NCI-H774 (cell line): ENCODE measurements at places on chromosomes 13 and 19.

DNA sequence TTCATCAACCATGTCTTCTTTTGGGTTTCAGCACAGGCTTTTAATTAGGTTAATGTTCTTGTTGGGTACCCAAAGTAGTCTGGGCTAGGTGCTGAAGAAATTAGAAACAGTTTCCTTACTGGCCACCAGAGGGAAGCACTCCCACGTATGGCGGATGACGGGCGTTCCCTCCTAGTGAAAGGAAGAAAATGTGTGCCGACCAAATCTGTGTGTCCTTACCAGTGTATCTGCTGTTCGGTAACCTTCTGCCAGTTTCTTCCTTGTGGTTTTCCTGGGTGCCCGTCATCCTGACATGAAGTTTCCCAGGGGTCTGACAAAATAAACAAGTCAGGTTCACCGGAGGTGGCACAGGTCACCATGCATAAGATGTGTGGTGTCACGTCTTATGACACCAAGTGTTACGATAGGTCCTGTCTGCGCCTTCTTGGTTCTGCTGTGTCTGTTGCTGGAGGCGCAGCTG is 6.0 kb upstream of the WDR88 start:
- peak; percentile 42 for DNase-seq

DNA sequence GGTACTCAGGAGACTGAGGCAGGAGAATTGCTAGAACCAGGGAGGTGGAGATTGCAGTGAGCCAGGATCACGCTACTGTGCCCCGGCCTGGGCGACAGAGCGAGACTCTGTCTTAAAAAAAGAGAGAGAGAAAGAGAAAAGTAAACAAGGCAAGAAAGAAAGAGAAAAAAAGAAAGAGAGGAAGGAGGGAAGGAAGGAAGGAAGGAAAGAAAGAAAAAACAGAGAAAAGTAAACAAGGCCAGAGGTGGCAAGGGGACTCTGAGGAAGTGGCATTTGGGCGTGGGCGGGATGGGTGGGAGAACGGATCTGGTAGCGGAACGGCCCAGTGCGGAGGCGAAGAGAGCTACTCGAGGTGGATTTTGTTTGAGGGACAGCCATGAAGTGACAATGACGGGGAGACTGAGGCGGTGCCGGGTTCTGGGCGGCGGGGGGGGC is 7.5 kb upstream of the ARRDC2 start:
- DNase-seq = no peak

DNA sequence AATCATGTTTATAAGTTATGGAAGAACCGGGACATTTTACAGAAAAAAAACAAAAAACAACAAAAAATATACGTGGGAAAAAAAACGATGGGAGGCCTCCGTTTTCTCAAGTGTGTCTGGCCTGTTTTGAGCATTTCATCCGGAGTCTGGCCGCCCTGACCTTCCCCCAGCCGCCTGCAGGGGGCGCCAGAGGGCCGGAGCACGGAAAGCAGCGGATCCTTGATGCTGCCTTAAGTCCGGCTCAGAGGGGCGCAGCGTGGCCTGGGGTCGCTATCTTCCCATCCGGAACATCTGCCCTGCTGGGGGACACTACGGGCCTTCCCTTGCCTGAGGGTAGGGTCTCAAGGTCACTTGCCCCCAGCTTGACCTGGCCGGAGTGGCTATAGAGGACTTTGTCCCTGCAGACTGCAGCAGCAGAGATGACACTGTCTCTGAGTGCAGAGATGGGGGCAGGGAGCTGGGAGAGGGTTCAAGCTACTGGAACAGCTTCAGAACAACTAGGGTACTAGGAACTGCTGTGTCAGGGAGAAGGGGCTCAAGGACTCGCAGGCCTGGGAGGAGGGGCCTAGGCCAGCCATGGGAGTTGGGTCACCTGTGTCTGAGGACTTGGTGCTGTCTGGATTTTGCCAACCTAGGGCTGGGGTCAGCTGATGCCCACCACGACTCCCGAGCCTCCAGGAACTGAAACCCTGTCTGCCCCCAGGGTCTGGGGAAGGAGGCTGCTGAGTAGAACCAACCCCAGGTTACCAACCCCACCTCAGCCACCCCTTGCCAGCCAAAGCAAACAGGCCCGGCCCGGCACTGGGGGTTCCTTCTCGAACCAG is 1.8 kb upstream of the APOE start:
- peak; percentile 14 for DNase-seq

DNA sequence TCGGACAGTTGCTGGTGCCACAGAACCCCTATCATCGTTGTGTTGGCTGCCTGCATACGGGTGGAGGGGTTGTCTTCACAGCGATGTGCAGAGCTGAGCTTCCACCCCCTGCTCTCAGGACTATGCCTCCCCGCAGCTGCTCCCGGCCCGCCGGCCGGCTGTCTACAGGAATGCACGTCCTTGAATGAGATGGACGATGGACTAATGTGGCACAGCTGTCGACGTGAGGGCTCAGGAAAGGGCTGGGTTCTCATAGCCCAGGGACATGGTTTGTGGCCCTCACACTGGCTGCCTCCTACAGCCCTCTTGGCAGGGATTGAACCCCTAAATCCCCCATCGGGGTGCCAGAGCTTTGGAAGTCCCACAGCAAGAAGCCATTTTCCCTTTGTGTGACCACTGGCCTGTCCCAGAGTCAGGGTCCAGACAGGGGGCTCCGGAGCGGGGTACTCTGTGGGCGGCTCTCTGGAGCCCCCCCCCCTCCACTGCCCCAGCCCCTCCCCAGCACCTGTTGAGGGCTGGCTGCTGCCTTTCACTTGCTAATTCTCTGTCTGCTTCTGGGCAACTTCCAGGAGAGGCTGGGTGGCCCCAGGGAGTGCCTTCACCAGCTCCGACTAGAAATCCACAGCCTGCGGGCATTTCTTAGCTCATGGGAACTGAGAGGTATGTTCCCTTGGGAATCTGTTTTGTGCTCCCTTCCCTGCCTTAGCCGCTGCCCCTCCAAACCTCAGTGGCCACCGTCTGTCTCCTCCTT is 40.2 kb downstream of the TSSK6 start:
- DNase-seq = no peak

DNA sequence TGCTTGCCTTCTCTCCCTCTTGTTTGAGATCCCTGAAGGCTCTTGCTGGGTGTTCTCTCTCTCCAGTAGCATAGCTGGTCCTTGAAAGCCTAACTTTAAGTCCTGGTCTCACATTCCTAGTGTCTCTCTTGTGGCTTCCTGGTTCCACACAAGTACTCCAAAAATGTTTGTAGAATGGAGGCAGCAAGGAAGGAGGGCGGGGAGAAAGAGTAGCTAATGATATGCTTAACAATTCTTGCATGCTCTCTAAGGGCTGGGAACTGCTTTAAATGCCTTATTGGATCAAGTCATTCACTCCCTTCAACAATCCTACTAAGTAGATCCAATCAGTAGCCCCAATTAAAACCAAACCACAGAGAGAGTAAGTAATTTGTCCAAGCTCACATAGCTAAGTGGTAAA is 357.3 kb downstream of the KLF5 start:
- no peak for DNase-seq

GRCh38 chr13:52026246-52026626 is 1.7 kb downstream of the UTP14C start:
- DNase-seq = no peak

- DNase-seq = no peak
These were observed 15.8 kb upstream of the TUBGCP3 start for GRCh38 chr13:112603641-112604225.

DNA sequence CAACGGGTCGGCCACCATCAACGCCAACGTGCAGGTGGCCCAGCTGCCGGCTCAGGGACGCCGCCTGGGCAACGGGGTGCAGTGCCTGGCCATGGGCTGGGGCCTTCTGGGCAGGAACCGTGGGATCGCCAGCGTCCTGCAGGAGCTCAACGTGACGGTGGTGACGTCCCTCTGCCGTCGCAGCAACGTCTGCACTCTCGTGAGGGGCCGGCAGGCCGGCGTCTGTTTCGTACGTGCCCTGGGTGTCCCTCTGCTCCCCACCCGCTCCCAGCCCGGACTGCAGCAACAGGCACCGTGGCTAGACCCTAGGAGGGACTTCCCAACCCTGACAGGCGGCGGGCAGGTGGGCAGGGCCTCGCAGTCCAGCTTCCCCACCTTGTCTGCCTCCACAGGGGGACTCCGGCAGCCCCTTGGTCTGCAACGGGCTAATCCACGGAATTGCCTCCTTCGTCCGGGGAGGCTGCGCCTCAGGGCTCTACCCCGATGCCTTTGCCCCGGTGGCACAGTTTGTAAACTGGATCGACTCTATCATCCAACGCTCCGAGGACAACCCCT is 3.5 kb downstream of the ELANE start:
- DNase-seq = no peak

- DNase-seq = no peak
These were observed 105.5 kb downstream of the MBNL2 start for GRCh38 chr13:97327506-97328221.

GRCh38 chr13:100581030-100581429 is 7.6 kb downstream of the GGACT start:
- DNase-seq = no peak

GRCh38 chr19:5682107-5682482 is 1.3 kb downstream of the HSD11B1L start:
- DNase-seq = no peak

- DNase-seq = no peak
These were observed 15.3 kb upstream of the HNRNPUL1 start for GRCh38 chr19:41248895-41249294.

DNA sequence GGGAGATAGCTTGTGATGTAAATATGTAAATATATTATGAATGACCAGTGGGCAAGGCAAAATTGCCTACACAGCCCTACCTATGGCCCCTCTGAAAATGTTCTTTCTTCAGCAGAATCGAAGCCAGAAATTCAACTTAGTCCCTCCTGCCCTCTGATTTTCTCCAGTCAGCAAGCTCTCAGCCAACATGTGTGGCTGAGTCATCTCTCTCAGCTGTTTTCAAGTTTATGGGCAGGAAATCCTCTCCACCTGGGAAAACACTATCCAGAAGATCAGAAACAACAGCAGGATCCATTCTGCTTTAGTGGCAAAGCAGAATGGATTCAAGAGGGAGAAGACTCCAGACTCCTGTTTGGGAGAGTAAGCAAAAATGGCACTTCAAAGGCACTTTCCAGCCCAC is 8.9 kb upstream of the ZNF527 start:
- DNase-seq = no peak

DNA sequence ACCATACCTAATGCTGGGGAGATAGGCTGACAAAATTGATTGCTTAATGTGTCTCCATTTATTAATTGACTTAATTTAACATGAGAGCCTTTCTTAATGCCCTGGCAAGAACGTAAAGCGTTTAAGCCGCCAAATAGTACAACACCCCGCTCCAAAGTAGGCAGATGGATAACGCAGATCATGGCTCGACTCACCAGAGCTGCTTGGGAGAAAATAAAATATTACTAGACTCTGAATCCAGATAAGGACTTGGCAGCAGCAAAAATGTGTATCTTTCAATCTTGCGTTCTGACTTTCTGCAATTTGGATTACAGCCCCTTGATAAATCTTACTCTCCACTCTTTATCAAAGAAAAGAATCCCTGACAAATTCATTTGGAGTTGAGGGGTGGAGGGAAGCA is 403 bp upstream of the SIAH3 start:
- DNase-seq = no peak

- DNase-seq = peak; percentile 26
These were observed 1.5 kb upstream of the MYO1F start for GRCh38 chr19:8578642-8579265.

- DNase-seq = no peak
These were observed 63.8 kb downstream of the RNF17 start for GRCh38 chr13:24827799-24828198.

GRCh38 chr13:112793545-112794445 is 104.0 kb downstream of the ATP11A start:
- no peak for DNase-seq

GRCh38 chr19:43725468-43725867 is 9.6 kb downstream of the IRGC start:
- DNase-seq = no peak

DNA sequence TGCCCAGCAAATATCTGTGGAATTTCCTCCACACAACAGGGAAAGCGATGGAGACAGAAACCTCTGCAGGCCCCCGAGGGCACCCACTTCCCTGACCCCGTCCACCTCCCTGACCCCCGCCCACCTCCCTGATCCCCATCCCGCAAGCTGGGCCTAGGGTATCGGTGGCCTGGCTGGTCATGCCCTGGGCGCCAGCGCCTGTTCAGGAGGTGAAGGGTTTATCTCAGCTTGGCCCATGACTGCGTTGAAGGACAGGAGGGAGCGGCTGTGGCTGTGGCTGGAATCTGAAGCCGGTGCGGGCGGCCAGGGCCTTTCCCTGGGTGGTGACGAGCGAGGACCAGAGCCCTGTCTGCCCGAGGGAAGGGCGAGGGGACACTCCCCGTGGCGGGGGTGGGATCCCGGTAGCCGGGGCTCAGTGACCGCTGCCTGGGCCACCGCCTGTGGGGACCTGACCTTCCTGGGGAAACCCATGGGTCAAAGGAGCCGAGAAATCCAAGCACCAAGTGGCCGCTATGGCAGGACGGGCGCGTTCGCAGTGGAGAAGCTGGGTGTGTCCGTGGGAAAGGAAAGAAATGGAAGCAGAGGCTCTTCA is 20.7 kb downstream of the GAS6 start:
- no peak for DNase-seq

- DNase-seq = no peak
These were observed 10.7 kb downstream of the ZNF846 start for GRCh38 chr19:9757544-9758501.

DNA sequence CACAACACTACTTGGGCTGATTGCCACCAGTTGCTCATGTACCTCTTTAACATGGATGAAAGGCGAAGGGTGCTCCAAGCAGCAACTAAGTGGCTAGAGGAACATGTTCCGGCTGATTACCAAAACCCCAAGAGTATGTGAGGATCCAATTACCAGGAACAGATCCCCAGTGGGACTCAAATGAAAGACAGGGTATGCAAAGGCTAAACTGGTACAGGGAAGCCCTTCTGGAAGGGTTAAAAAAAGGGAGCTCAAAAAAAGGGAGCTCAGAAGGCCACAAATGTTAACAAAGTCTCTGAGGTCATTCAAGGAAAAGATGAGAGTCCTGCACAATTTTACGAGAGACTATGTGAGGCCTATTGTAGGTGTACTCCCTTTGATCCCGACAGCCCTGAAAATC is 604.7 kb downstream of the UQCRFS1 start:
- no peak for DNase-seq

DNA sequence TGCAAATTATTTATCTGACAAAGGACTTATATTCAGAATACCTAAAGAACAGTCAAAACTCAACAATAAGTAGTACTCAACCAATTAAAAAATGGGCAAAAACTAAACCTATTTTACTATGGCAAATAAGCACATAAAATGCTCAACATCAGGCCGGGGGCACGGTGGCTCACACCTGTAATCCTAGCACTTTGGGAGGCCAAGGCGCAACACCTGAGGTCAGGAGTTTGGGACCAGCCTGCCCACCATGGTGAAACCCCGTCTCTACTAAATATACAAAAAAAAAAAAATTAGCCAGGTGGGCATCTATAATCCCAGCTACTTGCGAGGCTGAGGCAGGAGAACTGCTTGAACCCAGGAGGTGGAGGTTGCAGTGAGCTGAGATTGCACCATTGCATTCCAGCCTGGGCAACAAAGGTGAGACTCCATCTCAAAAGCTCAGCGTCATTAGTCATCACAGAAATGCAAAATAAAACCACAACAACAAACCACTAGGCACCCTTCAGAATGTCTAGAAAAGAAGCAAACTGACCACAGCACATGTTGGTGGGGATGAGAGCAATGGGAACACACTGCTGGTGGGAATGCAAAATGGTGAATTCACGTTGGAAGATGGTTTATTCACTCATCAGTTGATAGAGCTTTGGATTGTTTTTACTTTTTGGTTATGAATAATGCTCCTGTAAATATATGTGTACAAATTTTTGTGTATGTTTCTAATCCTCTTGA is 180.6 kb upstream of the SOX1 start:
- DNase-seq = no peak

- no peak for DNase-seq
These were observed 169.9 kb downstream of the STK24 start for GRCh38 chr13:98406971-98407370.

GRCh38 chr19:50036908-50037307 is 11.1 kb downstream of the ZNF473 start:
- DNase-seq = no peak
